ENCODE measurements at places on chromosomes 11 and 22.

DNA sequence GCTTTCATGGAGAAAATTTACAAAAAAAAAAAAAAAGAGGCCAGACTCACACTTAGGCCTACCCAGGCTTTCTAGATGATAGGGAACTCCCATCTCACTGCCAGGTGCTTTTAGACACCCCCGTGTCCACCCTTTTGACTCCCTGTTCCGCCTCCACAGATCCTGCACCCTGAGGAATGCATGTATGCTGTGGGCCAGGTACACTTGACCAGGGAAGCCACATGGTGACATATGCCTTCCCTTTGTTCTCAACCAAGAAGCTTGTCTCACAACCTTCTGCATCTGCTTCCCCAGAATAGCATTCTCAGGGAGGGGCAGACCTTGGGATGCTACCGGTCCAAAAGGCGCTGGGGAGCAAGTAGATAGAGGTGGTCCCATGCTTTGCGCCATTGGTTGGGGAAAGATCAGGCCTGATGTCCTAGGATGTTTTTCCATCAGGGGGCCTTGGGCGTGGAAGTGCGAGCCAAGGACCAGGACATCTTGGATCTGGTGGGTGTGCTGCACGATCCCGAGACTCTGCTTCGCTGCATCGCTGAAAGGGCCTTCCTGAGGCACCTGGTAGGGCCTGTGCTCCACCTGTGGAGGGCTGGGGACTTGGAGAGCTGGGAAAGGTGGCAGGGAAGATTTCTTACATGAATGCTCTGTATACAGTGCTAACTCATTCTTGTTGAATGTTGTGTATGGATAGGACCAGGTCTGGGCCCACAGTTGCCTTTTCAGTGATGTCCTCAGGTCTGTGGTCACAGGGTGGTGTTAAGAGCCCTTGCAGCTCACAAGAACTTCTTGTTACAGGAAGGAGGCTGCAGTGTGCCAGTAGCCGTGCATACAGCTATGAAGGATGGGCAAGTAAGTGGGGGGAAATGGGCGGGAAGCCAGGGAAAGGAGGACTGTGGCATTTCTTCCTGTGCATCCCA is 7.5 kb downstream of the HMBS start:
- no peak for DNase-seq

GRCh38 chr11:11499300-11499699 is 122.5 kb downstream of the GALNT18 start:
- no peak for DNase-seq

DNA sequence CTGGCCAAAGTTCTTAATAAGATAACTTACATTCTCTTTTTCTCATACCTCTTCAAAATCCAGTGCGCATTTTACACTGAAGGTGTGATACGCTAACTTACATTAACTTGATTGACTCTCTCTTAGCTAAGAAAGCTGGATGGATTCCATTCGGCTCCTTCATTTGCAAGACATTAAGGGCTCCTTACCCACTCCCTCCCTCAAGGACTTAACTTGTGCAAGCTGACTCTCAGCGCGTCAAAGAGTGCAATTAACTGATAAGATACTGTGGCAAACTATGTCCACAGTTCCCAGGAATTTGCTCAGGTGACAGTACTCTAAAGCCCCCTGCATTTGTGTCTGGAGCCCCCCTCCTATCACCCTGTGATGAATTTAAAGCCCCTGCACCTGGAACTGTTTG is 6.4 kb upstream of the RFPL1 start:
- DNase-seq: no peak

DNA sequence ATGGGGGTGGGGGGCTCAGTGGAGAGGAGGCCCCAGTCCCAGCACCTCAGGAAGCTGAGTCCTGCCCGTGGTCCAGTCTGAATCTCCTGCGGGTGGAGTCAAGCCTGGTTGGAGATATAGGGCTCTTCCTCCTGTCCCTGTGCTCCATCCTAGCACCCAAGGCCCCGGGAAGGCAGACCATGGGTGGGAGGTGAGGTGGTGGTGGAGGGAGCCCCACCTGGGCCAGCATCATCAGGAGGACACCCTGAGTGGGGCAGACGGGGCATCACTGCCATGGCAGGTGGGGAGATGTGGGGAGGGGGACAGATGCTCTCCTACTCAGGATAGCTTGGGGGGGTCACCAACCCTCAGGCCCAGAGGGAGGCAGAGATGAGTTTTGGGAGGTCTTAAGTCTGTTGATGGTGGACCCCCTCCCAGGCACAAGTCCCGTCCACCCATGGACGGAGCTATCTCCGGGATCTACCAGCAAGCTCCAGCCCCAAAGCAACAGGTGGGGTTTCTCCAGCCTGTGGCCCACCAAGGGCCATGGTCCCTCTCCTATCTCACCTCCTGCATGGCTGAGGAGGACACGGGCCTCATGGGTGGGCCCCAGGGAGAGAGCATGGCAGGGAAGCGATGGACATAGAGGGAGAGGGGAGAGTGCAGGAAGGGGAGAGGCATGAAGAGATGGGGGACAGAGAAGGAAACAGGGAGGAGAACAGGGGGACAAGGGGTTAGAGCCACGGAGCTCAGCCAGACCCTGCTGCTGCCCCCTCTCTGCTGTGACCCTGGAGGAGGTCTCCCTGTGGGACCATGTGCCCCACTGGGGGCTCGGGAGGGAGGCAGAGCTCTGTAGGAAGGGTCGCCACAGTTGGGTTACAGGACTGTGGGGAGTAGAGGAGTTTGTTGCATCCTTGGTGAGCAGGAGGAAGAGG is 1.3 kb downstream of the MRGPRE start:
- no peak for DNase-seq

DNA sequence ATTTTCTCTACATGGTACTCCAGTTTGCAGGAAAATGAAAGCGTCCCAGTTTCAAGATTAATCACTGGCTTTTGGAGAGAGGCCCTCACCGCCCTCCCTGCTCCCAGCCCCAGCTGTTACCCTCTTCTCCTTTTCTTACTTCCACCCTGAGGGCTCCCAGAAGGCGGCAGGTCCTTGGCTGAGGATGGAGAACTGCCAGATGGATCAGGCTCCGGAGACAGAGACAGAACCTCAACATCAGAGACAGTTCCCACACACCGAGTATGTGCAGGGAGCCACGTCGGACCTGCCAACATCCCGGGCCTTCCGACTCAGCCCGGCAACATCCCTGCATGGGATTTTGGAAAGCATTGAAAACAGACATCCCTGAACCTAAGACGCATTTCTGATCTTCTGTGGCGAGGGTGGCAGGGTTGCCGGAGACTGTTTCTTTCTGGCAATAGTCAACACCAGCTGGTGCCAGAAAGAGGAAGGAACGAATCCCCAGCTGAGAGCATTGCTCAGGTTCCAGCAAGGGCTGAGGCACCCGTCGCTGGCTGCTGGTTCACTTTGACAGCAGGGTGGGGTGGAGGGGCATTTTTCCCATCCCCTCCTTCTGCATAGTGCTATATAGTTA is 467.1 kb downstream of the MIAT start:
- no peak for DNase-seq

GRCh38 chr22:41818011-41818410 is 14.9 kb upstream of the SREBF2 start:
- DNase-seq: no peak

DNA sequence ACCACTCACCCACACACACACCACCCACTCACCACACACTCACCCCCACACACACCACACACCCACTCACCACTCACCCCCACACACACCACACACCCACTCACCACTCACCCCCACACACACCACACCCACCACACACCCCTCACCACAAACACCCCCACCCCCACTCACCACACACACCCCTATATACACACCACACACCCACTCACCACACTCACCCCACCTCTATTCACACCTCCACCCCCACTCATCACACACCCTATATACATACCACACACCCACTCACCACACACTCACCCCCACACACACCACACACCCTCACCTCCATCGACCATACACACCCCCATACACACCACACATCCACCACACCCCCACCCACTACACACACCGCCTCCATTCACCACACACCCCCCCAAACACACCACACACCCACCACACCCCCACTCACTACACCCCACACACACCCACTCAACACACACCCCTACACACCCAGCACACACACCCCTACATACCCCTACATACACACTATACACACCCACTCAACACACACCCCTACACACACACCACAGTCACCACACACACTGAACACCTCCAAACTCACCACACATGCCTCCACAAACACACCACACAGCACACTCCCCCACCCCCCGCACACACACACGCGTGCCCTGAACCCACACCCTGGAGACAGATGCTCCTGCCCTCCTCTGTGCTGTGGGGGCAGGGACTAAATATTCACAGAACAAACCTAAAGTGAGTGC is 19.0 kb upstream of the TTLL12 start:
- no peak for DNase-seq

- DNase-seq: no peak
Observed at GRCh38 chr11:63698976-63699733, 17.9 kb downstream of the RTN3 start.

DNA sequence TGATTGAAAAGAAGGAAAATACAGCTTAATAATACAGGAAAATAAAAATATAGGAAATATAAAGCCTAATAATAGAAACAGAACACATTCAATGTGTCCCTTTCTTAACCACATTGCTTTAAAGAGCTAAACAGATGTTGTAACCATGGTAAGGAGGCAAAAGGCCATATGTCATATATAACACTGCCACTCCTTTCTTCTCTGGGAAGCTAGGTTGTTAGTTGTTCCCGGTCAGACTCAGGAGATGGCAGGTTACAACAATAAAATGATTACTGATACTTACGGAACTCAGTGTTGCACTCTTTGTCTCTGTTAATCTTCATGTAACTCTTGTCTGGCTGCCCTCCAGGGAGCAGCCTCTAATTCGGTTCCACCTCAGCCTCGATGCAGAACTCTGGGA is 134.7 kb upstream of the PGR start:
- DNase-seq: no peak

DNA sequence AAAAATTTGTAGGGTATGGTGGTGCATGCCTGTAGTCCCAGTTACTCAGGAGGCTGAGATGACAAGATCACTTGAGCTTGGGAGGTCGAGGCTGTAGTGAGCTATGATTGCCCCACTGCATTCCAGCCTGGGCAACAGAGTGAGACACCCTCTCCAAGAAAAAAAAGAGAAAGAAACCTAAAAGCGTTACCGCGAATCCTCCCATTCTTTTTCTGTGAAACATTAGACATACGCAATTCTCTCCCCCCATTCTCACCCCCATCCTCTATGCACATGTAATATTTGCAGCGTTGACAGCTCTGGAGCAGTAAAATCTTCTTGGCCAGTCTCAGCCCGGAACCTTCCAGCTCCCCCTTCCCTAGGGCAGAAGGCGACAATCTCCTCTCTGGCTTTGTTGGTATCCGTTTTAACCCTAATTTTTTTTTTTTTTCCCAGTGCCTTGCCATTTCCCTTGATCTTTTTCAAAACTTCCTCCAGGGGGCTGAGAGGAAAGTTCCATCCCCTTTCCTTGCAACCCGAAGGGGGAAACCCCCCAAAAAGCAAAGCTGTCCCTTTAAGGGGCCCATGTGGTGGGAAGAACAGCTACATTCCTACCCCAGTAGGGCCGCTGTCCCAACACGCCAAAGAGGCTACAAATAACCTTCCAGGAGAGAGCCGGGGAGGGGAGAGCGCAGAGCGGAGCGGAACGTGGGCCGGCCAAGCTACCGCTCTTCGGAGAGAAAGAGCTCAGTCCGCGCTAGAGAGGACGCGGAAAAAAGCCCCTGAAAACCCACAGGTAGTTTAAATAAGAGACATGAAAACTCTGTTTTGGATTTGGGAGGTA is 1.9 kb downstream of the LRP4 start:
- DNase-seq: no peak

DNA sequence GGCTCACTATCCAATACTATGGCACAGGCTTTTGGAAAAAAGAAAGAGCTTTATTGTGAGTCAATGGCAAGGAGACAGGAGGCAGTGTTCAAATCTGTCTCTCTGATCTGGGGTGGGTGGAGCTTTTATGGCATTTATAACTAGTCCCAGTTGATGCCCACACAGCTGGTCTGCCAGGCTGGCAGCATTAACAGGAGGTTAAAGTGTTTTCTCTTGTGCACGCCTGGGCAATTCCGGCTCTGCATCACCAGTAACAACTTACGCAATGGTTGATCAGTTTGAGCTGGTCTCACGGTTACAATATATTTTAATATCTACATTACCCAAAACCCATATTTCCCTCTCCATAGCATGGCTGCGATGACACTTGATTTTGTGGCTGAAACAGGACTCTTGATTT is 15.1 kb upstream of the SMIM38 start:
- no peak for DNase-seq

DNA sequence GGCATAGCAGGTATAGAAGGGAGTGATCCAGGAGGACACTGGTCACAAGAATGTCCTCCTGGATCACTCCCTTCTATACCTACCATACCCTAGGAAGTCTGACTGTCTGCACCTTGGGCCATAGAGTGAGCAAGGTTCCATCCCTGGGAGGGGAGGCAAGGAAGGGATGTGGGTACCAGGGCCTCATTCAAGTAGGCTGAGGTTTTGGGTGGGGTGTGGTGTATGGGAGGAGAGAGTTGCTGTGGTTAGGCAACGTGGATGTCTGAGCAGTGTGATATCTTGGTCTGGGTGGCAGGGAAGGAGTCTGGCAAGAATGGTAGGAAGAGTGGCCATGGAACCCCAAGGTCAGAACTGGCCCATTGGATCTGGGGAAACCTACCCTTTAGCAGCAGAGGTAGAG is 13.2 kb downstream of the PPFIBP2 start:
- no peak for DNase-seq

DNA sequence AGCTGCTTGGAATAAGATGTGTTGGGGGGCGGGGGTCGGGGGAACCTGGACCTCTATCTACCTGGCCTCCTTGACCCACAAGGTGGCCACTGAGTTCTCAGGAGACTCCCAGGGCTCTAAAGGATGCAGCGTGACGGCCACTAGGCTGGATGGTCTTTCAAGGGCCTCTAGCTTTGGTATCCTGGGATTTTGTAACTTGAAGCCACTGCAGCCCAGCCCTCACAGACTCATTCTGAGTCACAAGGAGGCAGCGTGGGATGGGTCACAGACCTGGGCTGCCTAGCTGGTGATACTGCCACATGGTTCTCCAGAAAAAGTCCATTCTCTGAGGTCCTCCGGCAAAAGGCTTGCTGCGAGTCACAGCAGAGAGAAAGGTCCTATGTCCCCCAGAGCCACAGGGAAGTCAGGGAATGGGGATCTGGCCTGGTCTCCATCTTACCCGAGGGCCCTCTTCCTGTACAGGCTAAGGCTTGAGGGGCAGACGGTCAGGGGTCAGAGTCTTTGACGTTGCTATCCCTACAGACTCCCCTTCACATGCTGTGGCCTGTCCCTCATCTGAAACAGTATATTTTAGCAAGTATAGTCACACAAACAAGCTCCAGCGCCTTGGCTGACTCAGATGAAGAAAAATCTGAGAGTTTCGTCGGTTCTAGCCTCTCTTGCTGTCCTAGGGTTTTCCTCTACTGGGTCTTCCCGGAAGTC is 52.4 kb downstream of the KCNC1 start:
- no peak for DNase-seq

GRCh38 chr11:20594274-20595061 is 4.9 kb upstream of the SLC6A5 start:
- DNase-seq: no peak

DNA sequence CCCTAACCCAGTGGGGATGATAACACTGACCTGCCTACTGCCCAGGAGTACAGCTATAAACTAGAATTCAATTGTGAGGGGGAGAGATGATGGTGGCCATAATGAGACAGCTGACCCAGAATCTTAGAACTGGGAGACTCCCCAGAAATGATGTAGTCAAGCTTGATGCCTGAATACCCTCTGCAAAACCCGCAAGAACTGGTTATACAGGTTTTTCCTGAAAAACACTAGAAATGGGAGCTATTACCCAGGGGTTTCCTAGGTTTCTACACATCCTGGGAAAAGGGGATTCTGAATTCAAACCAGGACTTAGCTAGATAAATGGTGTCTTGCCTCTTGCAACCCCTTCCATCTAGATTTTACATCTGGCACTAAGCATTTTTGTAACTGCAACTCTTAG is 113.8 kb upstream of the NARS2 start:
- no peak for DNase-seq

- DNase-seq: no peak
Observed at GRCh38 chr11:34466802-34467488, 28.2 kb downstream of the CAT start.

Measured in stimulated activated CD4-positive, alpha-beta T cell treated with anti-CD3 and anti-CD28 coated beads, Interleukin-15, amount 100 ng/mL, for 1 hour (primary cell).